ENCODE measurements at places on chromosomes 2 and 18. TPM values are rescaled to one million over a fixed set of nuclear protein-coding genes. Genes with fewer than 3 reads are reported as not detected.

DNA sequence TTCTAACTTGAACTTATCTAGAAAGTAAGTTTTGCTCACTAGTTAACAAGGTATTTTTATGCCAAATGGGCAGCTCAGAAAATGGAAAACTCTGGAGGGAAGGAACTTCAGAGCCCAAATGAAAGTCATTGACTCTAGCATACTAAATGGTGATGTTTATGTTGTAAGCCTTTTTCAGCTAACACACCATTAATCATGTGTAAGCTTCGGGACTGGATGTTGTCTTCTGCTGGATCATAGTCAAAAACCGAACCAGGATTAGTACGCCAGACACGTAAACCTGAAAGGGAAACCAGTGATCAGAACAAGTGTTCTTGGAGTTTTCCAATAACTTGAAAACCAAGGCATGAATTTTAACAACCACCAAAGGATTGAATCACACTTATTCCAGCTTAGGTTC lies 81.8 kb downstream of the RIF1 start:
- no peak for DNase-seq

GRCh38 chr2:130387071-130387400 lies 31.2 kb downstream of the PTPN18 start:
- DNase-seq = peak; percentile 57

- no peak for DNase-seq
These were observed 200.1 kb upstream of the RAB12 start for GRCh38 chr18:8409151-8409550.

DNA sequence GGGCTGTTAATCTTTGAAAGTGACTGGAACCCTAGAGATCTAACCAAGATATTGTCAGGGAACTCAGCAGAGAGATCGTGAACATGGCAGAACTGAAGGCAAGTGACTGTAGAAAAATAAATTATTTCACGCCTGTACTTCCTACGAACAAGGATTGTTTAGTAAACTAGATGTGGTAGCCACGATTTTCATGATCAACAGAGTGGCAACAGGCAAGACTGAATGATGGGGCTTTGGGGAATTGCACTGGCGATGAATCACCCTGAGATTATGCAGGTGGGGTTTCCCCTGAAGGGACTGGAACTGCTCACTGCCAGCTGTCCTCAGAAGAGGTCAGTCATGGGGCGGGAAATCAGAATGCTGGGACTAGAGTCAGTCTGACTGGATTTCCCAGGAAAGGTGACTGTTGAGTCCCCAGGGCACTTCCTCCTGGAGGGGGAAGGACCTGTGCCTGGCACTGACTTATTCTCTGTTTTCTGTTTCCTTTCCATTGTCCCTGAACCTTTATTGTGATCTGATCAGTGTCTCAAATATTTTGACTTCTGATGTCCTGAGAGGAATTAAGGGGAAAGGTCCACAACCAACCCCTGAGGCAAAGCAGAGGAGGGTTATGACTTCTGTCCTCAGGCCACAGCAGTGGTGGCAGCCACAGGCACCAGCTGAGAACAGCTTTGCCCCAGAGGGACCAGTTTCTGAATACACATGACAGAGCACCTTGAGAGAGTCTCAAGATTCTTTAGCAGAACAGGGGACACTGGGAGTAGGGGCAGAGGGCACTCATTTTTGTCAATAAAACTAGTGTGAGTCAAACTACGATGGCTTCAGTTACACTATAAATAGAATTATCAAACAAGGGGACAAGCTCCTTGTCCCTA lies 70.0 kb downstream of the NAB1 start:
- DNase-seq = peak; percentile 39

- no peak for DNase-seq
These were observed 43.0 kb upstream of the GTF2A1L start for GRCh38 chr2:48574353-48575287.

- no peak for DNase-seq
These were observed 77.5 kb downstream of the BIN1 start for GRCh38 chr2:127029350-127030051.

GRCh38 chr2:2828774-2829368 lies 497.8 kb upstream of the MYT1L start:
- DNase-seq = peak; percentile 94

DNA sequence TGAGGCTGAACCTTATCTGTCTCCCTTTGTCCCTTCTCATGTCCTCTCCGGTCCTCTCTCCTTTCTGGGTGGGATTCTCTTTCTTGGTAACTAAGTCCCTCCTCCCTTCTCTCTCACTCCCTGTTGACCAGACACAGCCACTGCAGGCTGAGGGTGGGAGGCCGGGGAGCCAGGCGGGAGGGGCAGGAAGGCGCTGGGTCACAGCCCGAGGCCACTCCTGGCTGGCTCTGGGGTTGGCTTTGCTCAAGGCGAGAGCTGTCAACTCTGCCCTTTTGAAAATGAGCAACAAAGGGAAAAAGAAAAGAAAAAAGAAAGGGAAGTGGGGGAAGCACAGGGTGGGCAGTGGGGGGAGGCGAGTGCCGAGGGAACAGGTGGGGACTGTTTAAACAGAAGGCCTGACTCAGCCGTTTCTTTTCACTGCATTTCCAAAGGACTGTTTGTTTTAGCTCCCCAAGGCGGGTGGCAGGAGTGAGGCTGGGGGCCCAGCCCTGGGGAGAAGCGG lies 70.5 kb upstream of the IGFBP5 start:
- no peak for DNase-seq

- DNase-seq = no peak
These were observed 30.6 kb downstream of the TIMM21 start for GRCh38 chr18:74178884-74179283.

DNA sequence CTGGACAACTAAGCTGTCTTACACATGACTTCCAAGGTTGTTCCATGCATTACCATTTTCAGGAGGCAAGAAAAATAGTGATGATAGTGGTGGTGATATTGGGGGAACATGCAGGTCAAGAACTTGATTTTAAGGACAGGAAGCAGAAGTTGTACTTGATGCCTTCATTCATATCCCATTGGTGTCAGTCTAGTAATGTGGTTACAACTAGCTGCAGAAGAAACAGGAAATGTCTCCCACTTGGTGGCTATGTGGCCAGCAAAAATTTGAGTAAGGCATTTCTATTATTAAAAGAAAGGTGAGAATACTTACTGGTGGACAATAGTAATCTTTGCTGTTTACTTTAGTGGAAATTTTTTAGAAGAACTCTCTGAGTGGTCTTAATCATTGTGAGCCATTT lies 103.4 kb downstream of the ALMS1 start:
- no peak for DNase-seq

DNA sequence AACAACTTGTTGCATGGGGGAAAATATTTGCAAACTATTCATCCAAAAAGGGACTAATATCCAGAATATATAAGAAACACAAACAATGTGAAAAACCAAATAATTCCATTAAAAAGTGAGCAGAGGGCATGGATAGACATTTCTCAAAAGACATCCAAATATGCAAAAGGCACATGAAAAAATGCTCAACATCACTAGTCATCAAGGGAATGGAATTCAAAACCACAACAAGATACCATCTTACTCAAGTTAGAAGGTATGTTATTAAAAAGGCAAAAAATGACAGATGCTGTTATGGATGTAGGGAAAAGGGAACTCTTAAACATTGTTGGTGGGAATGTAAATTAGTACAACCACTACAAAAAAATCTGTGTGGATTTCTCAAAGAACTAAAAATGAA lies 396.5 kb downstream of the CCDC85A start:
- DNase-seq = no peak

DNA sequence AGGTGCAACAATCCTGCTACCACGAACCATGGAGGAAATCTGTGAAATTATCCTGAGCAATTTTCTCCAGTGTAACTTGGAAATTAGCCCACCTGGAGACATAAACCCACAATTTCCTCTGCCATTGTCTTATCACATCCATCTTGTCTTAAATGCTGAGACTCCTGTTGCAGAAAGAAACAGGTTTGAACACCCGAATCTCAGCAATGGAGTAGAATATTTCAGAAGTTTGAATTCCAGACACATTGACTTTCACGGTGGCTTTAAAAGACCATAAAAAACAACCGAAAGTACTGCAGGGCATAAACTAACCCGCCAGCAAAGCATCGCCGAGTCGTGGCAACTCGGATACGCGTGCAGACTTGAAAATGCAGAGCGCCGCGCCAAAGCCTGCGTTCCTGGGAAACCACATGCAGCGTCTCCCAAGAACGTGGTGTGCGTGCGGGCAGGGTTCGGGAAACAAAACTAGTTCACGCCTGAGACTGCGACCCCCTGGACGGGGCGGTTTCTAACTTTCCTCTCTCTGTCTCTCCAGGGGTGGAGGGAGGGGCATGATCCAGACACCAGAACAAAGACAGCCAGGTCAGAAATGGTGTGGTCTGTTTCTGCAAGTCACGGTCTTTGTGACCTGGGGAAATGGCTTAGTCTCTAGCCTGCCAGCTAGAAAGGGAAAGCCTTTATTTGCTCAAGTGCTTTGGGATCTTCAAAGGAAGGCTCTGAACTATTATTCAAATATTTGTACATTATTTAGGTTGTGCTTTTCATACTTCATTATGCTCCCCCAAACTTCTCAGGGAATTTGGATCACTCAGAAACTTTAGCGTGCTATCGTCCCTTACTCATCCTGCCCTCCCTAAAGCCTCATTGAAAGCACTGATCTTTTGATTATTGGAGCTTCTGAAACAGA lies 26.9 kb upstream of the KCTD1 start:
- DNase-seq = peak; percentile 73

- no peak for DNase-seq
These were observed 7.5 kb upstream of the STAMBP start for GRCh38 chr2:73821227-73821626.

GRCh38 chr2:217154923-217155322 lies 295.1 kb upstream of the TNP1 start:
- DNase-seq = no peak

DPP4 gene
- total RNA-seq = 86.7 TPM

ASAP2 gene
- total RNA-seq = 11.3 TPM

CFAP221 gene
- total RNA-seq = 20.7 TPM

RPIA gene
- 6.3 TPM for total RNA-seq

TYMS gene
- total RNA-seq = 6.0 TPM

ALK gene
- 1.2 TPM for total RNA-seq
